Sigmoid colon (tissue), 7 donors: ENCODE measurements at places on chromosomes 4 and X. TPM values are rescaled to one million over a fixed set of nuclear protein-coding genes. Genes with fewer than 3 reads are reported as not detected.

CLNK gene
- polyA plus RNA-seq = 0.44 TPM

SPARCL1 gene
- 145 TPM for polyA plus RNA-seq

SHOX gene
- polyA plus RNA-seq = 0.06 TPM

RBM47 gene
- polyA plus RNA-seq = 92.5 TPM

CABS1 gene
- not detected for polyA plus RNA-seq

SORBS2 gene
- 15.6 TPM for polyA plus RNA-seq

RIPPLY1 gene
- 0.09 TPM for polyA plus RNA-seq

DCAF12L1 gene
- not detected for polyA plus RNA-seq

MAML3 gene
- 3.5 TPM for polyA plus RNA-seq

STS gene
- 8.2 TPM for polyA plus RNA-seq

ERVMER34-1 gene
- not detected for polyA plus RNA-seq

MAGEA6 gene
- polyA plus RNA-seq = not detected

FAT1 gene
- 15.0 TPM for polyA plus RNA-seq

GRIA2 gene
- polyA plus RNA-seq = not detected

FGFR3 gene
- 14.0 TPM for polyA plus RNA-seq

RAB40A gene
- polyA plus RNA-seq = not detected

EGF gene
- 0.46 TPM for polyA plus RNA-seq

MGAT4D gene
- polyA plus RNA-seq = not detected

MAGEA10 gene
- polyA plus RNA-seq = not detected

ATP7A gene
- 0.60 TPM for polyA plus RNA-seq

CXCR3 gene
- 6.5 TPM for polyA plus RNA-seq

ANKRD50 gene
- polyA plus RNA-seq = 2.9 TPM

RXFP1 gene
- not detected for polyA plus RNA-seq

EFHC2 gene
- 1.8 TPM for polyA plus RNA-seq

TCEAL6 gene
- not detected for polyA plus RNA-seq

SYNPO2 gene
- polyA plus RNA-seq = 9.0 TPM

VSIG1 gene
- 0.64 TPM for polyA plus RNA-seq
